Smooth muscle cell of trachea (primary cell): ENCODE measurements at places on chromosomes 3 and 15. TPM values are rescaled to one million over a fixed set of nuclear protein-coding genes. Genes with fewer than 3 reads are reported as not detected.

The KBTBD8 gene
- 1.3 and 1.5 TPM in 2 replicates for total RNA-seq

The CHRM5 gene
- total RNA-seq: under 0.01 and 0.15 TPM in 2 replicates

The TUBGCP4 gene
- total RNA-seq: 10.9 and 14.7 TPM in 2 replicates

The RPL4 gene
- 2,276 and 4,330 TPM in 2 replicates for total RNA-seq

The IMPG2 gene
- total RNA-seq: 0.29 and 0.33 TPM in 2 replicates

The PP2D1 gene
- total RNA-seq: not detected in 2 replicates

The ZNF660 gene
- total RNA-seq: 1.6 and 2.5 TPM in 2 replicates

The ZNF80 gene
- not detected in 2 replicates for total RNA-seq
